ENCODE measurements at places on chromosomes 5 and 9. TPM values are rescaled to one million over a fixed set of nuclear protein-coding genes. Genes with fewer than 3 reads are reported as not detected.

DNA sequence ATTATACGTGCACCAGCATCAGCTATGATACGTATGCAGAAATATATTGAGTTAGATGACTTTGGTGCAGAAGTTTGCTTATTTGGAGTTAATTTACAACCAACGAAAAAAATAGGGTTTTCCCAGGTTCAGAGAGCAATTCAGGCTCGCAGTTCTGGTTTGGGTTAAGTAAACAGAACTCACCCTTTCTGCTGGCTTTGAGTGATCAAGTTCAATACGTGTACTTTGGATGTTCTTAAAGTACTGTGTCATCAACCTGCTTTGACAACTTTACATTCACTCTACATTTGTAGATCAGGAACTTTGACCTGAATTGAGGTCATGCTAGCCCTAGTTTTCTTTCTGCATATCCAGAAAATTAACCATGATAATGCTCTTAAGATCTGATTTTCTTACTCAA, 40.7 kb downstream of the ACOT12 start:
- H3K27ac ChIP-seq = no peak overlapping the region
- no peaks in the 10 kb centered on the region for H3K27me3 ChIP-seq
- no peaks in the 10 kb centered on the region for H3K36me3 ChIP-seq
- no peaks in the 10 kb centered on the region for H3K4me1 ChIP-seq

GRCh38 chr5:143177263-143177983, 226.1 kb downstream of the NR3C1 start:
- H3K36me3 ChIP-seq = no peaks in the 10 kb centered on the region
- DNase-seq = peak; percentile 72
- no peak overlapping the region for H3K4me3 ChIP-seq

The NDOR1 gene
- total RNA-seq = 10.0 TPM

DNA sequence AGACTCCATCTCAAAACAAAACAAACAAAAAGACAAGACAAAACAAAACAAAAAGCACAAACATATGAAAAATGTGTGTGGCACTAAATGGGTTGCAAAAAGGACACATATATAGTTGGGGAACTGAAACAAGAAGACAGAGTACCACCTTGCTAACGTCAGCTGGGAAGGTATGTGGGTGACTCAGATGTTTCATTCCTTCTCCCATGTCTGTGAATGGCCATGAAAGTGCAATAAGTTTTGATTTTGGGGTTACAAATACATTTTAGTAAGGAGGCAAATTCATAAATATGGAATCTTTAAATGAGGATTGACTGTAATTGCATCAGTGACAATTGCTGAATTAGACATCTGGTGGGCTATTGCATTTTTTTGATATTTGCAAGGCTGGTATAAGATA, 81.6 kb upstream of the KLF4 start:
- H3K27ac ChIP-seq = no peak overlapping the region
- DNase-seq = no peak
- no peaks in the 10 kb centered on the region for H3K4me1 ChIP-seq

The VCP gene
- 187 TPM for total RNA-seq

GRCh38 chr5:98121036-98121936, 652.2 kb upstream of the RGMB start:
- no peak overlapping the region for H3K27ac ChIP-seq
- H3K4me3 ChIP-seq = no peak overlapping the region
- DNase-seq = no peak

The SELENOP gene
- 580 TPM for total RNA-seq

GRCh38 chr5:149280124-149280523, 8.5 kb downstream of the AFAP1L1 start:
- no peak overlapping the region for H3K4me3 ChIP-seq
- H3K27me3 ChIP-seq = no peaks in the 10 kb centered on the region
- no peaks in the 10 kb centered on the region for H3K36me3 ChIP-seq
- H3K4me1 ChIP-seq = no peaks in the 10 kb centered on the region

The PRR16 gene
- 10.5 TPM for total RNA-seq

Data from aorta (tissue), 5 donors.